Stimulated activated CD8-positive, alpha-beta memory T cell treated with anti-CD3 and anti-CD28 coated beads, Interleukin-4, amount 100 ng/mL, for 1 hour (primary cell): ENCODE measurements at places on chromosomes 5 and 9.

- no peak for DNase-seq
Measured at GRCh38 chr9:27487128-27487640, 36.9 kb upstream of the IFNK start.

DNA sequence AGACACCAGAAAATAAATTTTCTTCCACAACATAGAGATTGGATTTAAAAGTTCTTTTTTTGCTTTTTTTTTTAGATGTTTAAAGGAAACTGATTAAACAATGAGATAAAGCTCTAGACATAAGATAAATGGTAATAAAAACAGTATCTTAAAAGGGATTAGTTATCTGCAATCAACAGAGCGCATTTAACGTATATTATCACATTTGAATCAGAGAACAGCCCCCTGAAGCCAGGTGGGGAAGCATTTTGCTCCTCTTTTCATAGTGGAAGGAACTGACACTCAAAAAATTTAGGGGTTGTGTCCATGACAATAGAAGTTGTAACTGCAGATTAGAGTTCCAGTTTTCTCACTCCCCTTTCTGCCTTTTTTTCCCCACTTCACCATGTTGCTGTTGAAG, 367.6 kb downstream of the SPATA31D1 start:
- no peak for DNase-seq

- no peak for DNase-seq
Measured at GRCh38 chr5:174910245-174910737, 185.9 kb downstream of the MSX2 start.

DNA sequence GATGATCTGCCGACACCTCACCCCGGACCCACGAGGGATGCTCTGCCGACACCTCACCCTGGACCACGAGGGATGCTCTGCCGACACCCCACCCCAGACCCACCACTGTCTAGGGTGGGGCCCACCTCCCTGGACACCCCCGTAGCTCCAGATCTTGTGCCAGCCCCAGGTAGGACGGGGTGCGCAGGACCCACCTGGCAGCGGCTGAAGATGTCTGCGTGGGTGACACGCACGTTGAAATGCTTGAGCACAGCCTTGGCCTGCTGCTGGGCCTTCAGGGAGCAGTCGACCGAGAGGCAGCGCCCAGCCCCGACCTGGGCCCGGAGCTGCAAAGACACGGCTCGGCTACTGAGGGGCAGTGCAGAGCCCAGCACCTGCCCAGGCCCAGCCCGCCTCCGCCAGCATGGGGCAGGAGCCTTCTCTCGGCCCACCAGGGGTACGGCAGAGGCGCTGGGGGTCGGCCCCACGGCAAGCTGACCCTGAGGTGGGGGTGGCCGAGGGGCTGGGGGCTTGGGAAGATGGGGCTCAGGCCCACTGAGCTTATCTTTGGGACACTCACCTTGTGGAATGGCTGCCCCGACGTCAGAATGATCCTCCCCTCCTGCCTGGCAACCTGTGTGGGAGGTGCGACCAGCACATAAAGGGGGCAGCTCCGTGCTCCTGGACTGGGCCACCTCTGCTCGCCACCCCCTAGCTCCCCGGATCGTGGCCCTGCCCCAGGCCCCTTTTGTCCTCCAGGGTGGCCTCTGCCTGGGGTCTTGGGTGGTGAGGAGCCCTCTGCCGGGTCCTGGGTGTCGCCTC, 21.7 kb upstream of the NRARP start:
- no peak for DNase-seq

GRCh38 chr5:34524123-34524522, 132.0 kb upstream of the RAI14 start:
- no peak for DNase-seq

DNA sequence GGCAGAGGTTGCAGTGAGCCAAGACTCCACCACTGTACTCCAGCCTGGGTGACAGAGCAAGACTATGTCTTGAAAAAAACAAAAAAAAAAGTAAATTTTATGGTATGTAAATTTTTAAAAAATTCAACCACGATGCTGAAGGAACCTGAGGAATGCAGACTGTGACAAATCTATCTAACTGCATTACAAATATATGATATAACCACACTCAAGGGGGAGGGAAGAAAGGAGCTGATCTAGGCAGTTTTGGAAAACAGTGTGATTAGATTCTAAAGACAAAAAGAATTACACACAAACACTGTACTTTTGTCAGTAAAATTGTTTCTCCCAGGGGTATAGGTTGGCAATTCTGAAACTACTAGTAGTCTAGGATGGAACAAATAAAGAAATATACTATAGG, 17.0 kb downstream of the LARS1 start:
- no peak for DNase-seq

GRCh38 chr5:151911011-151911410, 13.6 kb downstream of the GLRA1 start:
- DNase-seq = no peak

DNA sequence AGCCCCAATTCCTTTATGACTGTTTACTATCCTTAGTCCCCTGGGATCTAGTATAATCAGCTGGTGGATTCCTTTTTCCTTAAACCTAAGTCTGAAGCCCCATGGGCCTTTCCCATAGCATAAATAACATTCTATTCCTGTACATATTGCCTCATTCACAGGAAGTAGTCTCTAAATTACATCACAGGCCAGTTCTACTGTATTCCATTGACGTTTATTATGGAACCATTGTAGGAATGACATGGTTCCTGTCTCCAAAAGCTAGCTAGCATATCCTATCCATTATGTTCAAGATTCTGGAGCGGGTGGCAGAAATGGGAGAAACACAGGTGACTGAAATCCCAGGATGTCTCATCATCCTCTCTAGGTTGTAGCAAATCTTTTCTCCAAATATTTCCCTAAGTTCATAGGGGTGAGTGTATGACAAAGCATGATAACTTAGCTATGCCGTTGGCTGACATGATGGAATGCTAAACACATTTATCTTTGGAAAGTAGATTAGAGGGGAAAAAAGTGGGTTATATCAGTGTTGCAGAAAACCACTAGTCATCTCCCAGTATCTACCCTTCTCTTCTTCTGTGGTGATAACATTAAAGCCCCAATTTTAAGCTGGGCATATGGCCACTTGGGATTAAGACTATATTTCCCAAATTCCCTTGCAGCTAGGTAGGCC, 140.1 kb downstream of the FGF1 start:
- DNase-seq = no peak

DNA sequence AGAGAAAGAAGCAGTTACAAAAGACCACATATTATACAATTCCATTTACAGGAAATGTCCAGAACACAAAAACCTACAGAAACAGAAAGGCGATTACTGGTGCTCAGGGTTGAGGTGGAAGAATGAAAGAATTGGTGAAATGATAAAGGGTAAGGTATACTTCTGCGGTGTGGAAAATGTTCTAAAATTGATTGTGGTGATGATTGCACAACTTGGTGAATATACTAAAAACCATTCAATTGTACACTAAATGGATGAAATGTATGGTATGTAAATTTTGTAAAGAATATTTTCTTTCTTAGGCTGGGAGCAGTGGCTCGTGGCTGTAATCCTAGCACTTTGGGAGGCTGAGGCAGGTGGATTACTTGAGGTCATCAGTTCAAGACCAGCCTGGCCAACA, 72.3 kb downstream of the UBAP2 start:
- DNase-seq = no peak
